Kidney tubule cell (primary cell): ENCODE measurements at places on chromosomes 5 and 9.

DNA sequence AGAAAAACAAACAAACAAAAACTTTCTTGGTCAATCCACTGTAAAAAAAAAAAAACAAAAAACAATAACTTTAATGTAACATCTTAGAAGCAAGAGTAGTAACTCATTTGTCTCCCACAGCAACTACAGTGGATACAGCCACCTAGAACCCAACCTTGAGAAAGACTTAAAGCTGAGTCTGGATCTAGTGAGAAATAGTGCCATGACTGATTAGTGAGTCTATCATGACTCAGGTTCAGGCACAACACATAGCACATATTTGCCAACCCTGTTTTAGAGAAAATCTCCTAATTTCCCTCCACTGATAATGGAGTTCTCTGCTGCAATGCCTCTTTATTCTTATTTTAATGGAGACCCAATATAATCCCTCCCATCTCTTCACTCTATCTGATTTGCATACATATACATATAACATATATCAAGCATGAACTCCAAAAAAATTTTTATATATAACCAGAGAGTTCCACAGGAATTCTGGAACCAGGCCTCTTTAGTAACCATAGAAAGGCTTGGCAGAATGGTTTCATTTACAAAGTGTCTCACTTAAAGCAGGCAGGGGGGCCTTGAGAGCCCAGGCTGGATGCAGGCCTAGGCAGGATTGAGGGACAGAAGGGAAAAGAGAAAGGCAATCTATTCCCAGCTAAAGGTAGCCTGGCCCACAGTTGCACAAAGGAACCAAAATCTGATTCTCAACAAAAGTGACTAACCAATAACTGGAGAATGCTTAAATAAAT lies 11.9 kb upstream of the NR4A3 start:
- DNase-seq, result peak; percentile 33

DNA sequence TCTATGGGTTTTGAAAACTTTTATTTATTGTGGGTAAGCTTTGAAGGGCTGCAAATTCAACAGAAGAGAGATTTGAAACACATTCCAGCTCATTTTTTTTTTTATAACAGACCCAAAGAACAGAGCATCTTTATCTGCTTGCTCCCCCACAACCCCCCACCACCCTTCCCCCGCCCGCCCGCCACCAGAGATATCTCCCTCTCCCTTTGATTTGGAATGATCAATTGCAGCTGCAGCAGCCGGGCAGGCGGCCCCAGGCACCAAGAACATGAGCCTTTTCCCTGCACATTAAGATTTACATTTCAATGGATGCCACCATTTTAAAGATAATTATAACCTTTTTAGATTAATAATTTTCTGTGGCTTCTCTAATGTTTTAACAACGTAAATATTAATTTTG lies 510.9 kb downstream of the ZNF608 start:
- no peak for DNase-seq

GRCh38 chr5:43008363-43009153 lies 31.6 kb downstream of the ANXA2R start:
- peak; percentile 69 for DNase-seq

- DNase-seq, result no peak
These were observed 7.4 kb downstream of the TRAF1 start for GRCh38 chr9:120918931-120919842.

DNA sequence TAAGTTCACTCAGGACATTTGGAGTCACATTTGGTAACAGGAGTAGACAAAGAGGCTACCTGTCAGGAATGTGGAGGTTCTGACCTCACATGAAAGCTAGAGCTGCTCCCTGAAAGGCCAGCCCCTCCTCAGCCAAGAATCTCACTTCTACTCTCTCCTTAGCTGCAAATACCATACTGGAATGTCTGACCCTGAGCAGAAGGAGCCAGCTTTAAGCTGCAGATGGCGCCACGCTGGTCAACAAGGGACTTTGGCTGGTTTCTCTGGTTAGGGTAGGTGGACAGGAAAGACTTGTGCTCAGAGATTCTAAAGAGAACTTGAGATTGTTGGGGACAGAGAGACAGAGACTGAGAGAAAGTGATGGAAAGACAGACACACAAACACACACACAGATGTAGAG lies 21.9 kb downstream of the ASTN2 start:
- DNase-seq, result no peak

GRCh38 chr5:133118741-133119140 lies 66.9 kb downstream of the HSPA4 start:
- DNase-seq, result no peak

DNA sequence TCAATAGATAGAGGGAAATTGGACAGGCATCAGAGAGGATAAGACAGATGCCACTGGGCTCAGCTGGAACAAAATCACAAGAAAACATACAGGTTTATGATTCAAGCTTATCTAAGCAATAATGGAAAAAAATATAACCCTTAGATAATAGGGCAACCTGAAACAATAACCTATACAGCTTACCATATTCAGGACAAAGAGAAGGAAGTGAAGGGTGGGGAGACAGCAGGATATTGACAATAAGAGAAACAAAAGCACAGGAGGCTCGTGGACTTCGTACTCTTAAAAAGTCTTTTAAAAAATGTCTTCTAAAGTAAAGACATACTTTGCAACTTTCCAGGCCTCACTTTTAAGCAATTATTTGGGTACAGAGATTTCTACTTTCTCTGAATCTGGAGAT lies 225.3 kb downstream of the NTRK2 start:
- no peak for DNase-seq
